ENCODE measurements at places on chromosomes 12 and 14.

- no peak for DNase-seq
These were observed 141.3 kb downstream of the SMOC1 start for GRCh38 chr14:70020352-70021170.

DNA sequence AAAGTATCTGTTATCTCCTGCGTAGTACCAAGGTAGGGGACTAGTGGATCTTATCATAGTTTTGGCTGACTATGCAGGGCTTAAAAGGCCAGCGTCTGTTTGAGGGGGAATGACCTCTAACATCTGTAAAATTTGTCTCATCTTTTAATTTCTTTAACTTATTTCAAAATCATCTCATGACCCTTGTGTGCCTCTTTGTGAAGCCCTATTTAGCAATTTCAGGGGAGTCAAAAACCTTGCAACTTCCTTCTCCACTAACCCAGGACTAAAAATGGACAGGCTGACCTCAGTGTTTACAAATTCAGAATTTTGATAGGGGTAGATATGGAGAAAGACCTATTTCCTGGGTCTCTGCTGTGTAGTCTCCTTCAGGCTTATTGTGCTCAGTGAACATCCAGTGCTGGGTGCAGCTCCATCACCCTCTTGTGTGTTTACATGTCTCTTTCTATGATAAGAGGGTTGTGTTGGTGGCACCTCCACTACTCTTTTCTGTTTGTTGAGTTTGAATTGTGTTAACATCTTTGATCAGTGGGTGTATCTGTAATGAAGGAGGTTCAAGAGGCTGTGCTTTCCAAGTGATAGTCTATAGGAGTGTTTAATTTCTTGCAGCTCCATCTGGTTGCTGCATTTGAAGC lies 14.3 kb downstream of the NECAP1 start:
- DNase-seq = no peak

- no peak for DNase-seq
These were observed 171.1 kb downstream of the DAD1 start for GRCh38 chr14:22417914-22418313.

- no peak for DNase-seq
These were observed 48.4 kb upstream of the SYT10 start for GRCh38 chr12:33488036-33488435.

DNA sequence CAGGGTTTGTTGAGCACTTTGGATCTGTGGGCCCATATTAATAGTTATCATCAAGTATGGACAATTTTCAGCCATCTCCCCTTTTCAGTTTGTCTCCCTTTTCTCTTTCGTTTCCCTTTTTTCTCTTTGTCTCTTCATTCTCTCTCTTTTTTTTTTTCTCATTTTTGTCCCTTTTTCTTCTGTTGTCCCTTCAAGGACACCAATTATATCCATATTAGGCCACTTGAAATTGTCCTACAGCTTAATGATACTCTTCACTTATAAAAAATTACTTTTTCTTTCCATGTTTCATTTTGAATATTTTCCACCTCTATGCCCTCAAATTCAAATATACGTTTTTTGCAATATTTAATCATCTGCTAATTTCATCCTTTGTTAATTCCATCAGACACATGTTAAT lies 53.3 kb downstream of the MAP4K5 start:
- DNase-seq = no peak

DNA sequence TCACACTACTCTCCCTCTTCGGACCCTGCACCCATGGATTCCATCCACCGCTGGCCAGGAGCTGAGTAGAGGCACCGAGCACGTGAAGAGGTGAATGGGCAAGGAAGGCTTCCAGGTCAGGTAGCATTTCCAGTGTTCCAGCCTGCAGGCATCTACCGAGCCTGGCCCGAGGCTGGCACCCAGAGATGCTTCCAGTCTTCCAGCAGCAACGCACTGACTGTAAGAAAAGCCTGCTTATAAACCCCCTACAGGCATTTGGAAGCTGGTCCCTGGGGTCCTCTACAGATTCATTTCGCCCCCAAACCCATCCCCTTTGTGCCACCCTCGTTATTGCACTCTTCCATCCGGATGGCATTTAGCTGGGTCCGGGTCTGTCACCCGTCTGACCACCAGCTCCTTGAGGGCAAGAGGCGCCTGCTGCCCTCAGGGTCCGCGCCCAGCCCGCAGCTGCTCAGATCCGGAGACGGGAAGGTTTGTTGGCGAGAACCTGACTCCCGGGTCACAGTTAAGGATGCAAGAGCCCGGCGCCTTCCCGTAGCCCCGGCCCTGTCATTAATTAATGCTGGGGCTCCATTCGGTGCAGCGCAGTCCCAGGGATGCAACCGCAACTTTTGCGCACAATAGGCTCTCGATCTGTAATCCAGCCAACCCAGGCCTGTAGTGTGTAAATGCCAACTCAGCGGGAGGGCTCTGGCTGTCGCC lies 614 bp upstream of the MARK3 start:
- DNase-seq = no peak

GRCh38 chr14:73460691-73461127 lies 2.4 kb upstream of the NUMB start:
- DNase-seq = no peak

DNA sequence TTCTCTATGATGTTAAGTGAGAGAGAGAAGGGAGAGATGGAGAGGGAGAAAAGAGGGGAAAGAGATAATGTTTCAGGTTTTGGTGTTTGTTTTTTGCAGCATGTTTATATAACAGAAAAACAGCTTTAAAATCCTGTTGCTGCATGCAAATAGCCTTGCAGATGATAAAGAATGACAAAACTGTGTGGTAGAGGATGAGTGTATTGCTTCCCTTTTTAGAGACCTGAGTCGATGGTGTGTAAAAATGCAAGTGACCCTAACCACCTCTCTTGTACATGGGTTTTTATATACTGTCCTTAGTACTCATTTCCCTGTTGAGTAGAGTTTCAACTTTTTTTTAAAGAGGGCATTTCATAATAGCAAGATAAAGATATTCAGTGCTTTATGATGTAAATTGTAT lies 249.1 kb downstream of the AKAP6 start:
- DNase-seq = no peak

GRCh38 chr14:55306938-55307589 lies 35.8 kb downstream of the FBXO34 start:
- no peak for DNase-seq

DNA sequence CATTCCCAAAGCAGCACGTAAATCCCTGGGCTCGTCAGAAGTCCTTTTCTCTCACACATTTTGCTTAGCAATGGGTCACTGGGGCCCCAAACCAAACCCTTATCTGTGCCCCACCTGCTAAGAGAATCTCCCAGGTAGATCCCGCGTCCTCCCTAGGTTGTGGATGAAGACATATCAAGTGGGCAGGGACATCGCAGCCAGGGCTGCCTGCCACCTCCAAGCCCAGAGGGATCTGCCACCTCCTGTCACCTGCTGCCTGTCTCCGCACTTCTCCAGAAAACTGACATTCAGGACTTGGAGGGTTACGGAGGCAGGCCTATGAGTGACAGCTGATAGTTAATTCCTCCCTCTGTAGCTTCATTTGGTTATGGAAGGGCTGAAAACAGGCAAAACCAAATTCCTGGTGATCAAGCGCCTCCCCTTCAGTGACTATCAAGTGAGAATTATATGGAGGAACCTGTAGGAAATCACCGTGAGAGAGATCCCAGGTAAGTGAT lies 19.5 kb downstream of the BCL11B start:
- DNase-seq = no peak

- no peak for DNase-seq
These were observed 47.2 kb downstream of the SMUG1 start for GRCh38 chr12:54141431-54142113.

DNA sequence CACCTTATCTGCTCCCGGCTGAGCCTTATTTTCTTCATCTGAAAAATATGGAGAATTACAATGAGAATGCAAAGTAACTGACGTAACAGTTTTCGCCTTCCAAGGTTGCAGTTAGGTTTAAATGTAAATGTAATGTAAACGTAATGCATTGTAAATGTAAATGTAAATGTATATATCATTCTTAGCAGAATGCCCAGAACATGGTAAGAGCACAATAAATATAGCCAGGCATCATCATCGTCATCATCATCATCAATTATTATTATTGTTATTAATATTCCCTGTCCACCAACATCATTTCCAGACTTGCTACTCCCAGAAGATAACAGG lies 770.0 kb downstream of the MED13L start:
- DNase-seq = no peak

GRCh38 chr12:22412581-22412980 lies 78.1 kb upstream of the ST8SIA1 start:
- no peak for DNase-seq

DNA sequence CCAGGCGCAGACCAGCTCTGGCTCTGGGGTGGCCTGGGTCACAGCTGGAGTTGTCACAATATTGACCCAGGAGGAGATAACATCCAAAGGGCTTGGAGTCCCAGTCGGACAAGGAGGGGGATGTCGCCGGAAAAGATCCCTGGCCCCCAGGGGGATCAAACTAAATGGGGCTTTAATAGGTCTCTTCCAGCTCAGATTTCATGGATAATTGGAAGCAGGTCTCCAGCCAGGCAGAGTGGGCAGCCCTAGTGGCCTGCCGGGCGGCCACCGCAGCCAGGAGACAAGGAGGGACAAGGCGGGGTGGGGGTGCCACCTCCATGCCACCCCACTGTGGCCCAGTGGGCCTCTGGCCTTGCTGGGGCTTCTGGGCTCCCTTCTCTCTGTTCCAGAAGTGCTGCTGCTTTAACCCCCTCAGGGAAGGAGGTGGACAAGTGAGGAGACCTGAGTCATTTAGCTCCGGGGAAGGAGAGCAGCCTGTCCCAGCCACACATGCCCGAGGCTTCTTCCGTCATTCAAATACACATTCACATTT lies 23.1 kb upstream of the PGF start:
- DNase-seq = no peak

GRCh38 chr12:59085690-59086089 lies 165.4 kb upstream of the LRIG3 start:
- DNase-seq = no peak

- DNase-seq = no peak
These were observed 165.4 kb downstream of the SLC15A5 start for GRCh38 chr12:16112130-16112529.

- no peak for DNase-seq
These were observed 25.0 kb upstream of the HIGD1C start for GRCh38 chr12:50927356-50927755.

DNA sequence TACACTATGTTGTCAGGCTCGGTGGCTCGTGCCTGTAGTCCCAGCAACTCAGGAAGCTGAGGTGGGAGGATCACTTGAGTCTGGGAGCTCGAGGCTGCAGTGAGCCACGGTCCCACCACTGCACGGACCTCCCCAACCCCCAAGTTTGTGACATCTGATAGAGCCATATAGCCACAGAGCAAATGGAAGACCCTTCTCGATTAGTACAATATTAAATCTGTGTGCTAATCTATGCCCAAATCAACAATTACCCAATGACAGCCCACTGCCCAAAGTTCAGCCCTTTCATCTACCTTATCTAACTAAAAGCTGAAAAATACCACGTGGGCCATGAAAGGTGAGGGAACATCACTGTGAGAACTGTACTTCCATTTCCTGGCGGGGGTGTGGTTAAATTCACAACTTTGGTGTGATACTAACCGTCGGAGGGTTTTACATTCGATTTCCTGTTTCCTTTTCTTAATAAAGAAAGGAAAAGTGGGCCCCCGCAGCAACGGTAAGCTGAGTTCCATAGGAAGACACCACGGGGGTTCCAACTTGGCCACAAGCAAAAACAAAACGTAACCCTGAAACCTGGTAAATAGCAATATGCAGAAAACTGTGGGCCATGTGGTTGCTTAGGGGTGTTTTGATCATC lies 31.2 kb upstream of the FOS start:
- DNase-seq = peak; percentile 16

DNA sequence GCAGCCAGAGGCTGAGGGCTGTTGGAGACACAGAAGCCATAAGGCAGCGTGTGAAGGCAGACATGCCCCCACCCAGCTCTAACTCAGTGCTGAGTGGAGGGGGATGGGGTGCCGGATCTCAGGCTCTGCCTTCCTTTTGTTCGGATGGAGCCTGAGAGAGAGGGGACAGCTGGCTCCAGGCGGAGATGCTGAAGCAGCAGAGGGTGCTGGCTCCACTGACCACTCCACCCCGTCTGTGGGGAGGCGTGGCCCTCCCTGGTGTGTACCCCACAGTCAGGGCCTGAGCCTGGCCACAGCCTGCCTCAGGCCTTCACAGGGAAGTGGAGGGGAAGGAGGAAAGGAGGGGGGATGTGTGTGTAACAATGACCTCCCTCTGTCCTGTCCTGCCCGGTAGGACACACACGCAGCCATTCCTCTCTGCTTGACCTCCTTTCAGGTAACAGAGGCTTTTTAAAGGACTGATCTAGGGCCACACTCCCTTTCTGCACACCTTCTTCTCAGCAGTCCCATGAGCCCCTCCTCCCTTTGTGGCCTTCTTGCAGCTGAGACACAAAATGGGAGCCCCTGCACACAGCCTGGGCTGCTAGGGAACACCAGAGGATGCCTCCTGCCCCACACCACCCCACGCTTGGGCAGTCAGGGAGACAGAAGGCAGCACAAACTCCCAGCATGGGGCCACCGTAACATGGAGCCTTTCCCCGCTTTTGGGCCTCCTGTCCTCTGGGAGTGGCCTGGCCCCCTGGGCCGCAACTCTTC lies 9.6 kb upstream of the ENDOU start:
- DNase-seq = no peak

DNA sequence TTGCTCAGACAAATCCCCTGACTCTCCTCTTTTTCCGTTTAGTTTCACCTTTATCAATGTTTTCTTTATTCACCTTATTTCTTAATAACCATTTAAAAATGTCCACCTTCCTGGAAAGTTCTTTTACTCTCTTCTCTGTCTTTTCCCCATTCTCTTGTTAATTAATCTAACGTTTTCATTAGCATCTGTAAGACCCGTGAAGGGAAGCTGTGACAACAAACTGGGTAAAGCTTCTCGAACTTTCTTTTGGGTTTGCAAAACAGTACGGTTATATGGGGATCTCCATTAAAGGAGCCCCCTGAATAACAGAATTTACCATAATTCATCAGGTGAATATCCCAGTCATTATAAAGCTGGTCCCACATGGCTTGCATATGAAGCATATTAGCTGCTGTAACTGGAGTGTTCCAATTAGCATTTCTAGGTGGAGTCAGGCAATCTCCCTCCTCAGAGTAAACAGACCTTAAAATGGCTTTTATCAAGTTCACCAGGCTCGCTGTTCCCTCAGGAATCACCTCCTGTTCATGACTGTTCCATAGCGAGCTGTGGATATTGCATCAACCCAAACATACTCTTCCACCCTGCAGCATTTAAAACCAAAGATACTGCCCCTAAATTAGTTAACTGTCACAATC lies 42.4 kb downstream of the TMEM30B start:
- no peak for DNase-seq

GRCh38 chr14:86035882-86036281 lies 505.9 kb downstream of the FLRT2 start:
- DNase-seq = no peak

GRCh38 chr12:3770891-3771290 lies 18.0 kb upstream of the CRACR2A start:
- DNase-seq = no peak

DNA sequence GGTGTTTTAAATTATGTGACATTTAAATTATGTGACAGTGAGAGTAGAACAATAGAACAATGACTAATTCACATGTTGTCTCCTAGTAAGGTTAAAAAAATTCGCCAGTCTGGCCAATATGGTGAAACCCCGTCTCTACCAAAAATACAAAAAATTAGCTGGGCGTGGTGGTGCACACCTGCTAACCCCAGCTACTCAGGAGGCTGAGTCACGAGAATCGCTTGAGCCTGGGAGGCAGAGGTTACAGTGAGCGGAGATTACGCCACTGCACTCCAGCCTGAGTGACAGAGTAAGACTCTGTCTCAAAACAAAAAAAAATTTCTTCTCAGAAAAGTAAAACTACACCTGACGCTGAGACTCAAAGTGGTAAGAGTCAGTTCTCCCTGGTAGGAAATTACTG lies 2.7 kb downstream of the CS start:
- no peak for DNase-seq
